NCI-H2081 (cell line): ENCODE measurements at places on chromosomes 1 and 21.

- DNase-seq, result no peak
Observed at GRCh38 chr1:72060466-72061245, 221.7 kb downstream of the NEGR1 start.

DNA sequence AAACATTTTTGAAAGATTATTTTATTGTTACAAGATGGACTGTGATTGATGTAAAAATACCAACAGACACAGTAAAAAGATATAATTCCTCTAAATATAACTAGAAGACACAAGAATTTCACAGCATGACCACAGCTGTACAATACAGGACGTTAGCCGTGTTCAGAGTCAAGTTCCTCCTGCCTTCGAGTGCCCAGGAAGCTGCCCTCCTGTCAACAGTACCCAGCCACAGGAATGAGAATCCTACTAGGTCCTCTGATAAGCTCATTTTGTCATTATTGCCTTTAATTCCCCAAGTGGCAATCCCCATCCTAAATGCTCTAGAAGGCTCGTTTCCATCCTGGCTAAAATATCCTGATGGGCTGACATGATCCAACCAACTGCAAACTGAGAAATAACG is 16.4 kb upstream of the CAPN2 start:
- no peak for DNase-seq

GRCh38 chr1:185686821-185687778 is 47.1 kb upstream of the HMCN1 start:
- no peak for DNase-seq

DNA sequence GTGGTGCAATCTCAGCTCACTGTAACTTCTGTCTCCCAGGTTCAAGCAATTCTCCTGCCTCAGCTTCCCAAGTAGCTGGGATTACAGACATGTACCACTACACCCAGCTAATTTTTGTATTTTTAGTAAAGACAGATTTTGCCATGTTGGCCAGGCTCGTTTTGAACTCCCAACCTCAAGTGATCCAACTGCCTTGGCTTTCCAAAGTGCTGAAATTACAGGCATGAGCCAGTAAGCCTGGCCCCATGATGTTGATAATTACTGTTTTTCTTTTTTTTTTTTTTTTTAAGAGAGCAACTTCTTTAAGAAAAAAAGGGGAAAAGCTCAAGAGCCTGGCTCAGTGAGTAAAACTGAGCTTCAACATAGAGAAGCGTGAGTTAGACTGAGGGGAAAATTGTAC is 9.6 kb upstream of the SOAT1 start:
- DNase-seq, result no peak

DNA sequence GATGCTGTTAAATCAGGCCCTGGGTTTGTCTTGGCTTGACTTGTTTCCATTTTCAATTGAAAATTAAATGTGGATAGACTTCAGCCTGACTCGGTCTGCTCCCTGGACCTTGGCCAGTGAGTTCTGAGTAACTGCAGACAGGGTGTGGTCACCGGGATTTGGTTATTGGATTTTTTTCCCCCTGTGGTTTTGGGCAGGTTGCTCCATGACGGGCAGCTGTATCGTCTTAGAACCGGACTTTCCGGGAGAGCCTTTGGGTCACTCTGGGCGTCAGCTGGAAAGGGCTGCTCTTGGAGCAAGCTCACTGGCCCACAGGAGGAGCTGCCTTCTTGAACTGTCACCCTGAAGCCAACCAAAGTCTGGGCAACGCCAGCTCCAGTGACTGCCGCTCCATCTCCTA is 75.0 kb downstream of the CLIC6 start:
- DNase-seq, result no peak

DNA sequence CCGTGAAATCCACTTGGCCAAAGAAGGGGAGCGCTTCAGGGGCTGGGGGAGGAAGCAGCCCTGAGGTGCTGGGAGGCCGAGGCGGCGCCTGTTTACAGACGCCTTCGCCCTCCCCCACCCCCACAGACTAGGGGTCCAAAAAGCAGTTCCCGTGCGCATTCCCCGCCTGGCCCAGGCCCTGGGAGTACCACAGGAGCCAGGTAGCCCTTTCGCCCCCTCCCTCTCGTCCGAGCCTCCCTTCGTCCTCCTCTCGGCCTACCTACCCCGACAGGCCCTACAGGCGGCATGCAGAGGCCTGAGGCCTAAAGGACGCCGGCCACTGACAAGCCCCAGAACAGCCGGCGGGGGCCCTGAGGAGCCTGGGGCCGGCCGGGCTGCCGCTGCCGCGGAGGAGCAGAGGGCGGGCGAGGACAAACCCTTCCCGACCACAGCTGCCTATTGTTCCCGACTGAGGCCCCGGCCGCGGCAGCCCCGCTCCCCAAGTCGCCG is 522 bp downstream of the RC3H1 start:
- peak; percentile 50 for DNase-seq

GRCh38 chr1:56190806-56191365 is 388.5 kb downstream of the PLPP3 start:
- no peak for DNase-seq

DNA sequence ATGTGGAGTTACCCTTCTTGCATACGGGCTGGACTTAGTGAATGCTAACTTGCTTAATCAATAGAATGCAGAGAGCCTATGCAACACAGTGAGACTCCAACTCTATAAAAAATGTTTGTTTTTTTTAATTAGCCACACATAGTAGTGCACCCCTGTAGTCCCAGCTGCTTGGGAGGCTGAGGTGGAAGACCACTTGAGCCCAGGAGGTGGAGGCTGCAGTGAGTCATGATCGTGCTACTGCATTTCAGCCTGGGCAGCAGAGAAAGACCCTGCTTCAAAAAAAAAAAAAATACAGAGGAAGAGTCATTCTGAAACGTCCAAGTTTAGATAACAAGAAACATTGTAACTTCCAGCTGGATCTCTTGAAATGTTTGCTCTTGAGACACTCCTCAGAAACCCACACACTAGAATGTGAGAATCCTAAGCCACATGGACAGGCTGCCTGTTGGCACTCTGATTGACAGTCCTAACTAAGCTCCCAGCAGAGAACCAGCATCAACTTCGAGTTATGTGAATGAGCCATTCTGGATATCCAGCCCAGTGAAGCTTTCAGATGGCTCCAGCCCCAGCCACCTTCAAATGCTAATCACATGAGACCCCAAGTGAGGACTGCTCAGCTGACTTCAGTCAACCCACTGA is 20.0 kb upstream of the CAP1 start:
- no peak for DNase-seq

DNA sequence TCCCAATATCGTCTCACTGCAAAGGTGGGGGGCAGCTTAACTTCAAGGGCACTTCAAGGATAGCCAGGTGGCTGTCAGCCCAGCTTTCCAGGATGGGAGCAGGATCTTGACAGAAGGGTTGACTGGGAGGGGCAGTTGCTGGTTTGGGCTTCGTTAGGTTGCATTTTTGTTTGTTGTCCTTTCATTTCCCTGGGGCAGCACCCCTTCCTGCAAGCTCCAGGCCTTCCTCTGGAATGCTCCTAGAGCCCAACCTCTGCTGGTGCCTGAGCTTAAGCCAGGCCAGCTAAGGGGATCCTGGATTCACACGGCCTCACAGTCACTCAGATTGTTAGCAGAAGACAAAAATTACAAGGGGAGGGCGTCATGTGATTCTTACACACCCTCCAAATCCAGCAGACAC is 4.1 kb upstream of the OLIG2 start:
- DNase-seq, result no peak

GRCh38 chr1:1157914-1158710 is 15.6 kb upstream of the TTLL10 start:
- no peak for DNase-seq

DNA sequence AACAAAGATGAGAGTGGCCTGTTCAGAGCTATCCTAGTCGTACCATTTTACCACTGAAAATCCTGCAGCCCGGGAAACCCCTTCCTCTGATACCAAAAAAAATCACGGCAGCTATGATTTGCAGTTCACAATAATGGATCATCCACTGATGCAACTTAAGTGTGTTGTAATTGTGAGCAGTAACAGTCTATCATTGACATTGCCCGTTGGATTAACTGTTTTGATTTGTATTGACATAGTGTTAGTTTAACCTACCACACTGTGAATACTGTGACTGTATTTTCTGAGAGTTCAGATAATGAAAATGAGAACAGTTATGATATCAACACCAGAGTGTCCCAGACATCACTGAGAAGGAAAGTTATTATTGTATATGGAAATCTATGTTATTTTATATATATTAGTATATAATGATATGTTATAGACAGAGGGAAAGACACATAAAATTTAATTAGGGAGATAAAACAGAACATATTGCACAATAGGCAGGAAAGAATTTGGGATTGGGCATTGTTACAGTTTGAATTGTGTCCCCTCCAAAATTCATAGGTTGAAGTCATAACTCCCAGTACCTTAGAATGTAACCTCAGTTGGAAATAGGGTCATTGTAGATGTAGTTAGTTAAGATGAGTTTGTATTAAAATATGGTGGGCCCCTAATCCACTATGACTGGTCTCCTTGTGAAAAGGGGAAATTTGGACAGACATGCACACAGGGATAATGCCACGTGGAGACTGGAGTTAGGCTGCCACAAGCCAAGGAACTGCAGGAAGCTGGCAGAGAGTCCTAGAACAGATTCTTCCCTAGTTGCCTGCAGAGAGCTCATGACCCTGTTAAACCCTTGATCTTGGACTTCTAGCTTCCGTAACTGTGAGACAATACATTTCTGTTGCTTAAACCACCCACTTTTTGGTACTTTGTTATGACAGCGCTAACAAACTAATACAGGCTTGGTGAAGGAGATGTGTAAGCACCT is 54.4 kb downstream of the TLCD4 start:
- DNase-seq, result no peak

DNA sequence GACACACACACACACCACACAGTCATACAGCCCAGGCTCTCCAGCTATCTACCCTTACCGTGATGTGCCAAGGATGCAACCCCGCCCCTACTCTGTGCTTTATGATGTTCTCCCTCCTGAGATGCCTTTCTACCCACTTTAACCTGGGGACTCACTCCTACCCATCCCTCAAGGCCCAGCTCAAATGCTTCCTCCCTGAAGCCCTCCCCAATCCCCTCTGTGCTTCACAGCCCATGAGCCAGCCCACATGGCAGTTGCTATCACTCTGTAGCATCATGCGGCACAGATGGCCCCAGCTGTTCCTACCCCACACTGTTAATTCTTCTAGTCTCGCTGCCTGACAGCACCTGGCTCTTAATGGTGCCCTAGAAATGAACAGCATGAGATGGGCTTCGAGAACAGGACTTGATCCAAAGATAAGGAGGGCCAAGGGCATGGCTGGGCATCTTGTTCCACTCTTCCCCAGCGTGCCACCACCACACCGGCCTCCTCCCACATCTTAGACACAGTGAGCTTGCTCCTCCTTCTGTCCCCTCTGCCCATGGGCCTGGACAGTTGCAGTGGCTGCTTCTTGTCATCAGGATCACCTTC is 109.8 kb downstream of the GLIS1 start:
- no peak for DNase-seq

DNA sequence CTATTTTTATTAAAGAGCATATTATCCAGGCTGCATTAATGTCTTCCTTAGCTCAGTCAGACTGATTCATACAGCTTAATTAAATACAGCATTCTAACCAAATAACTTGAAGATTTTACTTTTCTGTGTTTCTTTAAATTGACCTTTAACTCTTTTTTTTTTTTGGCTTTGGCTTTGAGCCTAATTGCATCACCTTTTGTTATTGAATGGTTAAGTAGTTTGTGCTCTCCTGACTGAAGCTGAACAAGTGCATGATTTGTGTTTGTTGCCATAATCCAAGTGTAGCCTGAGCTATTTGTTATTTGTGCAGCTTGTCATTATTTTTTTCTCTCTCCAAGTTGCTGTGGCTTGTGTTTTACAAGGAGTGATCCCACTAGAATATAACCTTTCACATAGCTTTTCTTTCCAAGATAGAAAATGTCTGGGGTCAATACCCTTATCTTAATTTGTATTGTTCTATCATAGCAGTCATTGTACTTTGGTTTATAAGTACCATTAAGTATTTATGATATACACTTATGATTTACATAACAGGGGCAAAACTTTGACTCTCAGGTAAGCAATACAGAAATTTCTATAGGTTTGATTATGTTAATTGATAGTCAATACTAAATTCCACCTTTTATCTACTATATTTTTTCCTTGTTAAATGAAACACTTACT is 31.6 kb downstream of the CDC14A start:
- DNase-seq, result no peak

DNA sequence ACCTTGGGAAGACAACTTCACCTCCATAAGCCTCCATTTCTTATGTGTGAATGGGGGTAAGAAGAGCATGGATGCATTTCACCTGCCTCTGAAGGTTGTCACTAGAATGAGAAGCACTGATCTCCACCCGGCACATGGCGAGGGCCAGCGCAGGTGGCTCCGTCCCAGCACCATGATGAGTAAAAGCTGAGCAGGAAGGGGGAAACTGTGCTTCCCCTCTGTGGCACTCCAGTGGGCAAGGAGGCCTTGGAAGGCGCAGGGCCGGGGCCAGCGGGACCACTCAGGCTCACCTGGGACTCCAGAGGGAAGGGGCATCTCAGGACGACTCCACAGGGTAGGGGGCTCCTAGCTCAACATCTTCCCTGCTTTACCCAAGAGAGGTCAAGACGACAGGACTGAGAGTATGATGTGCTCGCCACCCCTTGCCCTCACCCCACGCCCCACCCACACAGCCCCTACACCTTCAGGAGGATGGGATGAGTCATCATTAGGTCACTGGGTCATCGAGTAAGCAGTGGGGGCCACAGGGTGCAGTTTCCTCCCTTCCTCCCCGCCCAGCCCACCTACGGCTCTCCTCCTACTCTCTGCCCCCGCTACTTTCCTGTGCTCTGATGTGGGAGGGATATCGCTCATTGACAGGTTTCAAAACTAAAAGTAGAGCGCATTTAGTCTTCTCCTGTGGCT is 112.1 kb downstream of the HIVEP3 start:
- DNase-seq, result no peak

- no peak for DNase-seq
Observed at GRCh38 chr1:6998267-6998666, 213.0 kb downstream of the CAMTA1 start.

DNA sequence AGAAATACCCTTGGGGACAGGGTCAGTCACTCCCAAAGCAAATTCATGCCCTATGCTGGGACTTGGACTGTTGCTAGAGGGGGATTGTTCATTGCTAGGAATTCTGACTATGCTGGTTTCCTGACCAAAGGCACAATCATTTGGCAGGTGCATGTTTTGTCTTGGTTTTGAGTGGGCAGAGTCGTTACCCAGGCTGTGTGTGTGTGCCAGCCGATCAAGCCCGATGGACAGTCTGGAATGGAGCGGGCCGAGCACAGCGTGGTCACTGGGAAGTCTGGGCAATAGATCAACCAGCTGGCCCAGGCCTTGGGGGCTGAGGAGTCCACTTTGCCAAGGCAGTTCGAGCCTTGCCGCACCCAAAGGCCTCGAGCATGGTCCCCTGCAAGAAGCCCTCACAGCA is 60.9 kb downstream of the HTR6 start:
- DNase-seq, result no peak

DNA sequence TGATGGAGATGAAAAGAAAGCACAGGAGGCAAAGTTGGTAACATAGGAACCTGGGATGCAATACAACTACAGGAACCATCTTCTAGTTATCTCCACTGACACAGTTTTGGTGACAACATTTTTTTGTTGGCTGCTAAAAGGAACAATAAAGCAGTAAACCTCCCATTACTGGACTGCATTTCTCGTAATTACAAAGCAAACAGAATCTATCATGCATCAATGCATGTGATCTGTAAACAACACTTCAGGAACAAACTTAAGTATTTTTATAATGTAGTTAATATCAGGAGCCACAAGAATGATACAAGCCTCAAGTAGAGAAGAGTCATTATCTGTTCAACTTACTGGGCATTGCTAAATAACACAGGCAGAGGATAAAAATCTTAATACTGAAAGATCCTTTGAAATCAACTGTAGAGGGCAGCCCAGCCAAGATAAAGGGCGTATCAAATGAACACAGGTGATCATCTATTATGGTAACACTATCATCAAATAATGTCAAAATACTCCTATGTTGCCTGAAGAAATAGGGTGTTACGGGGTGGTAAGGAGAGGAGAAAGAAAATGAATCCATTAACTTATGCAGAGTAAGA is 193.3 kb downstream of the EIF4G3 start:
- peak; percentile 44 for DNase-seq
